ENCODE measurements at places on chromosomes 6 and 20.
A peak's percentile ranks its signal among the peaks of the same experiment; 100 is the strongest.

- no peak for DNase-seq
These were observed 332.7 kb downstream of the CENPW start for GRCh38 chr6:126672649-126673048.

DNA sequence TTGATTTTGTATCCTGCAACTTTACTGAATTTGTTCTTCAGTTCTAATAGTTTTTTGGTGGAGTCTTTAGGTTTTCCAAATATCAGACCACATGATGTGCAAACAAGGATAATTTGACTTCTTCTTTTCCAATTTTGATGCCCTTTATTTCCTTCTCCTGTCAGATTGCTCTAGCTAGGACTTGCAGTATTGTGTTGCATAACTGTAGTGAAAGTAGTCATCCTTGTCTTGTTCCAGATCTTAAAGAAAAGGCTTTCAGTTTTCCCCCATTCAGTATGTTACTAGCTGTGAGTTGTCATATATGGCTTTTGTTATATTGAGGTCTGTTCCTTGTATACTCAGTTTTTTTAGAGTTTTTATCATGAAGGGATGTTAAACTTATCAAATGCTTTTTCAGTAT lies 4.6 kb downstream of the MICB start:
- no peak for DNase-seq

- DNase-seq, result no peak
These were observed 136.4 kb downstream of the OR2B2 start for GRCh38 chr6:27775796-27776184.

DNA sequence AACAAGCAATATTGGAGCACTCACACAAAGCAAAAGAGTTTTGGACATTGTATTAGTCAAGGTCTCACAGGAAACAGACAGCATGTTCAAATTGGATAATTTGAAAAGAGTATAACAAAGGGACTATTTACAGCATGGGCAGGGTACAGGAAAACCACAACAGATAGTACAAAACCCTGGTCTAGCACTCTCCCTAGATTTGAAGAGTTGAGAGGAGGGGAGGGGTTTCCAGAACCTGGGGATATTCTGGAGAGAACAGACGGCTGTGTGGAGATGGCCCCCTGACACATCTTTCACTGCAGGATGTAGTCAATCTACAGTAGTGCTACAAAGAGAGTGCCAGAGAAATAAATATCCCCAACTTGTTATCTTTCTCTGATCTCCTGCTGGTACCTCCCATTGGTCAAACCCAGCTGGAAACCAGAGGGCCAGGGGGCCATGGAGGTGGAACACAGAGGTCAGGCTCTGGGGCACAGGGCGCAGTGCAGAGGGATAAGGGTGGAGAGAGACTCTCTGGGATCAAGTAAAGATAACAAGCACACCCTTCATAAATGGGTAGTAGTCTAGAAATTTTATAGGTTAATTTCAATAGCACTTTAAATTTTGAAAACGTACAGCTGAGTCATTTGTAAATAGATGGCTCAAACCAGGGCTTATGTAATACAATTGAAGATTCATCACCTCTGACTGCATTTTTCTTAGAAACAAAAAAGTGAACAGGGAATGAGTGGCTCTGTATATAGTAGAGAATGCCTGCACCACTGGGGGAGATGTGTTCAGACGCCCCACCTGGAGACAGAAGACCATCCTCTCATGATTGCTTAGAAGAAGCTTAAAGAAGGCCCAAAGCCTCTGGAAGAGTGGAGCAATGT lies 25.7 kb downstream of the RCAN2 start:
- no peak for DNase-seq

DNA sequence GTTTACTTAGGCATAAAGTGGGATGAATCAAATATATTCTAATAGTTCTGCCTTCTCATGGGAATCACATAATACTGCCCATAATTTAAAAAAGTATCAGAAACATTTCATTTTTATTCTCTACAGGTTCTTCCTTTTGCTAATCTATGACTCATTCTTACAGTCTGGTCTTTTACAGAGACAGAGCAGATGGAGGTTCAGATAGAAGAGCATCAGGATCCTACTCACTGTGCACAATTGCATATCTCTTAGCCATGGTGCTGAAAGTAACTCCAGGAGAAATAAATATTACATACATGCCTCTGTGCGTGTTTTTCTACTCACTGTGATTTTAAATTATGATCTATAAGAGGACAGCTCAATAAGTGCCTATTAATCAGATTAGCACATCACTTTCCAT lies 16.3 kb upstream of the OR2B6 start:
- DNase-seq, result peak; percentile 45

GRCh38 chr6:163950159-163950558 lies 535.6 kb downstream of the QKI start:
- no peak for DNase-seq

- DNase-seq, result no peak
These were observed 151.3 kb upstream of the ZFP64 start for GRCh38 chr20:52342913-52343312.

DNA sequence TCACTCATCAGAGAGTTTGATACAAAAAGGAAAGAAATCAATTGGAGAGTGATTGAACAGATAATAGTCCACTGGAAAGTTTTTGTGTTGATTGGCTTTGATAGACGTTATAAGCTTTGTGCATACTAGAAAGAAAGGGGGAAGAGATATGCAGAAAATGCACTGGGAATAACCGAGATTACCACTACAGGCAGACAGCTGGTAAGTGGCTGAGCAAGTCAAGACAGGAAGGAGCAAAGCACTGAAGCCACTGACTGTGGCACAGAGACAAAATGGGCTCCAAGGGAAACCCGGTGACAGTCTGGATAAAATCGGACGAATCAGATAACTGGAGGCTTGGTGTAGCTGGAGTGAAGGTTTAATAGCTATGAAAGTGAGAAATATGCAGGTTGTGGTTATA lies 209.0 kb downstream of the SIM1 start:
- no peak for DNase-seq

DNA sequence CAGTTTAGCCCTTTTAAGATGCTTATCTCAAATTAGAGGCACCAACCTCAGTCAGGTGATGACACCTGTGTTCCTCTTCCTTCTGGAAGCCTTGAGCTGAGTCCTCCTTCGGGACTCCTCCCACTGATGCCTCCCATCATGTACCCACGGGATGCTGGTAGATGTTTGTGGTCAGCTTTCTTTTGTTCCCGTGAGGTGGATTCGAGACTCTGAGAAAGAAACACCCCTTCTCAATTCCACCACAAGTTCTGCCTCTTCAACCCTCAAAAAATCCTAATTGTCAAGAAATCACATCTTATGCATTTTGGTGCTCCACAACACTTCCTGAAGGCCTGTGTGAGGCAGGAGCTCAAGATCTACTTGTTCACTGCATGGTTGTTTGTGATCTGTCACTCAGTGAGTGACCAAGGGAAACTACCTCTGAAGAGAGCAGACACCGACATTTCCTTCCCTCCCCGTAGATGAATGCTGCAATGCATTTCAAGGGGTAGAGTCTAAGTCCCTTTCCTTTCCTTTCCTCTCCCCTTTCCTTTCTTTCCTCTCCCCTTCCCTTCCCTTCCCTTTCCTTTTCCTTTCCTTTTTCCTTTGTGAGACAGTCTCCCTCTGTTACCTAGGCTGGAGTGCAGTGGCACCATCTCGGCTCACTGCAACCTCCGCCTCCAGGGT lies 50.5 kb downstream of the PCNA start:
- DNase-seq, result no peak

- no peak for DNase-seq
These were observed 433.8 kb upstream of the NRSN1 start for GRCh38 chr6:23692184-23692583.

GRCh38 chr6:121944354-121944753 lies 455.1 kb upstream of the HSF2 start:
- DNase-seq, result no peak

- no peak for DNase-seq
These were observed 137.1 kb downstream of the ELOVL4 start for GRCh38 chr6:79810185-79810705.

GRCh38 chr6:134010974-134011373 lies 41.5 kb downstream of the SLC2A12 start:
- DNase-seq, result no peak

GRCh38 chr6:66496659-66497058 lies 789.6 kb upstream of the EYS start:
- peak; percentile 24 for DNase-seq

GRCh38 chr6:158631678-158632537 lies 12.6 kb downstream of the DYNLT1 start:
- peak; percentile 21 for DNase-seq

DNA sequence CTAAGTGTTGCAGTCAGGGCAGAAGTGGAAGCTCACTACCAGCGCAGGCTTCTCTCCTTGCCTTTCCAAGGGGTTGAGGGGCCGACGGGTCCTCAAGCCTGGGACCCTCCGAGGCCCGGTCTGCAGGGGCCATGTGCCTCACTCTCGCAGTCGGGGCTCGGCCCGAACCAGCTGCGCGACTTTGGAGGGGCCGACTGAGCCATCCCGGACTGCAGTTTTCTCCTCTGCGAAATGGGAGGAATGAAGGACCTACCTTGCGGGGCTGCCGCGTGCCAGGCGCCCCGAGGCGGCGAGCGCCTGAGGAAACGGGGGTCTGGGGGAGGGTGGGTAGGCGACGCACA lies 5.6 kb downstream of the LZTS3 start:
- no peak for DNase-seq

GRCh38 chr6:124203812-124204167 lies 400.1 kb downstream of the NKAIN2 start:
- no peak for DNase-seq
